Stimulated activated naive CD4-positive, alpha-beta T cell treated with Interleukin-2 at 50 U/mL for 16 hours (primary cell): ENCODE measurements at places on chromosomes 13 and 19.
A peak's percentile ranks its signal among the peaks of the same experiment; 100 is the strongest.

DNA sequence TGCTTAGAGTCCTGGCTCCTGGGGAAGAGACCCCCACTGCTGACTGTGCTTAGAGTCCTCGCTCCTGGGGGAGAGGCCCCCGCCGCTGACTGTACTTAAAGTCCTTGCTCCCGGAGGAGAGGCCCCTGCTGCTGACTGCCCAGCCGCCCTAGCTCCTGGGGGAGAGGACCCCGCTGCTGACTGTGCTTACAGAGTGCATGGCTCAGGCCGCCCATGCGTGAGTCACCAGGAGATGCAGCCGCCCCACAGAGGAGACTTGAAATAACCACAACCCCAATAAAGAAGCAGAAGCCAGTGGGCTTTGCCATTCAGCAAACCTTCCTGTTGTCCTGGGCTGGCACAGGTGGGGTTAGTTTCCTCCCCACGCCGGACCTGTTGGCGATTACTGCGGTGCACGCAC is 79.2 kb upstream of the C13orf46 start:
- no peak for DNase-seq

DNA sequence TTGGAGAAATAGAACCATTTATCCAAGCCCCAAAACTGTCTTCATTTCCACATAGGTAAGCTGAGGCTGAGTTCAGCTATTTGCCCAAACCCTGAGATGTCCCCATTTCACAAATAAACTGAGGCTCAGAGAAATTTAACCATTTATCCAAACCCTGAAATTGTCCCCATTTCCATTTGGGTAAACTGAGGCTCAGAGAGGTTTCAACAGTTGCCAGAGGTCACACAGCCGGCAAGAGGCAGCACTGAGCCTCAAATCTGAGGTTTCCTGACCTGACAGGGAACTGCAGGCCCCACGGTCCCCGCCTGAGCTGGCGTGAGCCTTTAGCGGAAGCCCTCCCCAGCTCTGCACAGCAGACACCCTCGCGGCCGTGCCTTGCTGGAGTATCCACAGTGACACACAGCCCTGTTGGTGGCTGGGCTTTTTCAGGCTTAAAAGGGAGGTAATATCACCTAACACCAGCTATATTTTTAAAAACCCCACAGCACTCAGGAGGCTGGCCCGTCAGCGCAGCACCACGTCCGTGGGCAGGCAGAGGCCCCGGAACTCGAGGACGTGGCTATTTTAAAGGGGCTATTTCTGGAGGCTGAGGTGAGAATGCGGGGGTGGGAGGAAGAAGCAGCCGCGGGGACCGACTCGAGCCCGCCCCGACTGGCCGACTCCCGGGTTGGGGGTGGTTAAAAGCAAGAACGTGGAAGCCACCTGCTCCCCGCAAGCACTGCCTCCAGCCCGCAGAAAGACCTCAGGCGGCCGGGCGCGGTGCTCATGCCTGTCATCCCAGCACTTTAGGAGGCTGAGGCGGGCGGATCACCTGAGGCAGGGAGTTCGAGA is 18.5 kb downstream of the PTPRS start:
- no peak for DNase-seq

DNA sequence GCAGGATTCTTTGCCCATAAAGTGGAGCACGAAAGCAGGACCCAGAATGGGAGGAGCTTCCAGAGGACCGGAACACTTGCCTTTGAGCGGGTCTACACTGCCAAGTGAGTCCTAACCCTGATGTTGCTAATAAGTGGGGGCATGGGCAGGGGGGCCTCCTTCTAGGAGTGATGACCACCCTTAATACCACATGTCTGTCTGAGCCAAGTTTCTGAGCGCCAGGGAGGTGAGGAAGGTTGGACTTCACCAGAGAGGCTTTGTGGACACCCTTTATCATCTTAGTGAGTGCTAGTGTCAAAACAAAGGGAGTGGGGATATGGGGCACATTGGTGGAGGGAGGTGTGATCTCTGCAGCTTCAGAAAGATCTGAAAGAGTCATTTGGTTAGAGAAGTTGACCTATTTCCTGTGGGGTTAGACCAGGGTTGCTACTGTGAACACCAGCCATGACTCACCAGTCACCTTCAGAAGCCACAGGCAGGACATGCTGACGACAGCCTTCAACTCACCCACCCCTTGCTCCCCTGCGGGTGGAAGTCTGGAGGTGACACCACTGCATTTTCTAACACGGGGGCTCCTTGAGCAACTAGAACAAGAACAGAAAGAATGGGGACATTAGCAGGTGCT is 8.8 kb downstream of the ALOX5AP start:
- peak; percentile 90 for DNase-seq

DNA sequence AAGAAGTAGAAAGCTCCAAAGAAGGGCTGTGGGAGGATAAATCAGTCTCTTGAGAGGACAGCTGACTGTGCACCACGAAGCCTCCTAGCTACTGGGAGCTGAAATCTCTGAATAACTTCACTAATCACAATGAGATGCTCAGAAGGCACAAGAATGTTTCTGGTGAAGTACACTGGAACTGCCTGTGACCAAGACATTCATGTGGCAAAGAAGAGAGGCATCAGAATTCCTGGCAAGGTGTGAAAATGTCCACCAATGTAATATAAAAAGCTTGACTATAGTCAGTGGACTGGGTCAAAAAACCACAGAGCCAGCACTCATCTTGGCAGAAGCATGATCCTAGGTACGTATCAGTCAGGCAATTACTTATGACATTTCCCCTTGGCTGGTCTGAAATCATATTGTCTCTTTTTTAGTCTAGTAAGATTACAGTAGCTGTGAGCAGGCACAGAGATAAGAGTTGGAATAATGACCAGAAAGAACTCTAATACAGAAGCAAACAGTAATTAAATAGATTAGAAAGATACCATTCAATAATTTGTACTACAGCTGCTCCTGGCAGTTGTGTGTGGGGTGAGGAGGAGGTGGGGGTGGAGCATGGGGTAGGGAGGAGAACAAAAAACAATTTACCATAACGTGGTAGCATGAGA is 434.7 kb downstream of the DIAPH3 start:
- no peak for DNase-seq

DNA sequence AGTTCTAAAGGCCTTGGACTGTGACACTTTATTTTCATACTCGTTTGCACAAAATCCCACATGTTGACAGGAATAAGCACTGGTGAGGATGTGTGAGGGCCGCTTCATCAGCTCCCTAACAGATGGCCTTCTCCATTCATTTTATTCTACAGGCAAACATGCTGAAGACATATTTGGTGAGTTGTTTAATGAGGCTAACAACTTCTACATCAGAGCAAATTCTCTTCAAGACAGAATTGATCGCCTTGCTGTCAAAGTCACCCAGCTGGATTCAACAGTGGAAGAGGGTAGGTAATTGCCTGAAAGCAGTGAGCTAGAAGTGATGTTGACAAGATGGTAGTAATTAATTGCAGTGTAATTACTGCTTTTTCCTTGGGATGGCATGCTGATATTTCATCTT is 95.7 kb downstream of the GPR12 start:
- no peak for DNase-seq

GRCh38 chr13:21100211-21100610 is 38.8 kb upstream of the LATS2 start:
- DNase-seq = no peak

DNA sequence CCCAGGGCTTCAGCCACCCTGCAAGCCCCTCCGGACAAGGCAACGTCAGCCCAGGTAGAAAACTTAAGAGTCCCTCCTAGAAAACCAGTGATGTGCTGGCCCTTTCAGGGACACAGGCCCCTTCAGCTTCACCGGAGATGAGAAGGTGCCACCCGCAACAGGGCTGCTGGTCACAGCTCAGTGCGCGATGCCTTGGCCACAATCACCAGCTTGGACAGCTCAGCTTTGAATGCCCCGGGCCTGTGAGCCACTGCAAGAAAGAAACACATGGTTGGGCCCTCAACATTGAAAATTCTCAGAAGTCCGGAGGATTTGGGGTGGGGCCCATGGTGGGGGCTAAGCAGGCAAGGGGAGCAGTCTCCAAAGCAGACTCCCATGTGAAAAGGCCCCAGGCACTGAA is 12.3 kb downstream of the MYDGF start:
- no peak for DNase-seq

GRCh38 chr19:18351544-18351943 is 11.1 kb downstream of the PGPEP1 start:
- DNase-seq = no peak

- DNase-seq = no peak
Measured at GRCh38 chr19:33399081-33399744, 25.7 kb downstream of the CEBPG start.

- DNase-seq = no peak
Measured at GRCh38 chr13:52925251-52925650, 76.8 kb upstream of the PCDH8 start.

DNA sequence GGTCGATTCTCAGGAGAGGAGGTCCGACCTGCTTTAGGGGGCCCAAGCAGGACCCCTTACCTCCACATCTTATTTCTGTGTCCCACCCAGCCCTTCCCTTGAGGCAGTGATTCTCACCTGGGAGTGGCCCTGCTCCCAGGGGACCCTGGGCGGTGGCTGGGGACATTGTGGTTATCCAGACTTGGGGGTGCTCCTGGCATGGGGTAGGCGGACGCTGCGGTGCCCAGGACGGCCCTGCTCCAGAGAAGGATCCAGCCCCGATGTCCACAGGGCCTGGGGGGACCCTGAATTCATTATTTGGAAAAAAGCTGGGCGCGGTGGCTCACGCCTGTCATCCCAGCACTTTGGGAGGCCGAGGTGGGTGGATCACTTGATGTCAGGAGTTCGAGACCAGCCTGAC is 84.4 kb downstream of the GADD45B start:
- DNase-seq = no peak

DNA sequence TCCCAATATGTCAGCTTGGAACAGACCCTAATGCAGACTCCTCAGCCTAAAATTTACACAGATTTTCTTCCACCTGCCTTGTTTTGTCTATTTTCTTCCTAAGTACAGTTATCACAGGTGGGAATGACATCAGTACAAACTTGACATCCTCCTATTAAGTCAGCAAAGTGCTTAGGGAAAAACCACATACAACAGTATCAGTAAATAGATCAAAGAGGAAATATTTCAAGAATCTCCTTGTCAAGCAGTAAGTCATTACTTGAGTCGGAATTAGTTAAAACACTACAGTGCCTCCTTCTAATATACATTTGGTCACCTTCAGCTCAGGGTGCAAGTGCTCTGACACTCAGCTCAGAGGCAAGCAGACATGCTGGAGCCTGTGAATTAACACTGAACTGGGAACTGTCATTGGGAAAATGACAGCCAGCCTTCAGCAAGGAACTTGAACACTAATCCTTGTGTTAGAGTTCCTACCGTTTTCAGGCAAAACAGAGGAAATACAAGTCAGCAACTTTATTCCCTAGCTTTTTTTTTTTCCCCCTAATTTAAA is 394.3 kb upstream of the HTR2A start:
- no peak for DNase-seq

DNA sequence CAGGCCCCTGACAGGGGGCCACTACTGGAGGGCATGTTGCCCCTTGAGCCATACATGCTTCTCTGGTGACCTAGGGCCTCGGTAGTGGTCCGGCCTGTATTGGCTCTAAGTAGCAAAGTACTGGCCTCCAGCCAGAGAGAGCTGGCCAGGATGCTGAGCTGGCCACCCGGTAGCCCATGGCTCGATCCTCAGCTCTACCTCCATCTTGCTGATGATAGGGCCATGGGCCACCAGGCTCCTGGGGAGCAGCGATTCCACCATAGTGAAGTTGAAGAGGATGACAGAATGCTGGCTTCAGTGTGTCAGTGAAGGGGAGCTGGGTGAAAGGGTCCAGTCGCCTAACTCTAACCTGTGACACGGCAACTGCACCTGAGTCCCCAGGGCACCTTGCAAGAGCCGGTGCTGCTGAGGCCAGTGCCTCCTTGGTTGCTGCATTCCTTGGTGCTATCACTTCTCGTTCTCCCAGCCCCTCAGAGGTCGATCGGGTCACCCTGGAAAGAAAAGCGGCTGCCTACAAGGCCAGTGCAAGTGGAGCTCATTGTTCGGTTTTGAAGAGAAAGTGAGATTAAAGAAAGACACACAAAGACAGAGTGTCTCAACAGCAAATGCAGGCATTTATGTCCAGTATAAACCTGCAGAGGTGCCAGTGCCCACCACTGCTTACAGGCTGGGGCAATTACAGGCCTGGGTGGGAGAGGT is 5.0 kb downstream of the FPR3 start:
- DNase-seq = no peak

DNA sequence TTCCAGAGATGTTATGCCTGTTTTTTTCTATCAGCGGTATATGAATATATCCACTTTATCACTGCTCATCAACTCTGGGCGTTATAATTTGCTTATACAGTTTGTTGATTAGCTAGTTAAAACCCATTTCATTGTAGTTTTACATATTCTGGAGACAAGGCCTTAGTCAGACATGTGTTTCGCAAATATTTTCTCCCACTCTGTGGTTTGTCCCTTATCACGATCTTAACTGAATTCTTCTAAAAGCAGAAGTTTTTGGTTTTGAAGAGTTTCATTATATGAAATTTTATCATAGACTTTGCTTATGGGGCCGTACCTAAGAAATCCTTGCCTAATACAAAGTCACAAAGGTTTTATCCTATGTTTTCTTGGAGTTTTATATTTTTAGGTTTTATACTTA is 84.6 kb downstream of the FRY start:
- no peak for DNase-seq

DNA sequence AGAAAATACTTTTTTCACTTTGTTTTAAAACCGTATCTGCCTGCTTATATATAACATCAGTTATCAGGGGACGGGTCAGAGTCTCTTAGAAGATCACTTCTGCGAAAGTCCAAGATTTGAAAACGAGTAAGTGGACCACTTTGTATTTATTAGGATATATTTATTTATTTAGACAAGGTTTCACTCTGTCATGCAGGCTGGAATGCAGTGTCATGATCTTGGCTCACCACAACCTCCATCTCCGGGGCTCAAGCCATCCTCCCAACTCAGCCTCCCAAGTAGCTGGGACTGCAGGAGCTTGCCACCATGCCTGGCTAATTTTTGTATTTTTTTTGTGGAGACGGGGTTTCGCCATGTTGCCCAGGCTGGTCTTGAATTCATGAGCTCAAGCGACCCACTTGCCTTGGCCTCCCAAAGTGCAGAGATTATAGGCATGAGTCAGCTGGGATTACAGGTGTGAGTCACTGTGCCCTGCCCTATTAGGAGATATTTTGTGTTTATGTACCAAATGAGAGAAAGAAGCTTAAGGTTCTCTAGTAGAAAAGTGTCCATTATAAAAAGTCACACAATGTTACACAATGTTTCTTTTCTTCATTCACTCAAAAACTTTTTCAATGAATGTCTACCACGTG is 39.5 kb downstream of the RASL11A start:
- DNase-seq = no peak

DNA sequence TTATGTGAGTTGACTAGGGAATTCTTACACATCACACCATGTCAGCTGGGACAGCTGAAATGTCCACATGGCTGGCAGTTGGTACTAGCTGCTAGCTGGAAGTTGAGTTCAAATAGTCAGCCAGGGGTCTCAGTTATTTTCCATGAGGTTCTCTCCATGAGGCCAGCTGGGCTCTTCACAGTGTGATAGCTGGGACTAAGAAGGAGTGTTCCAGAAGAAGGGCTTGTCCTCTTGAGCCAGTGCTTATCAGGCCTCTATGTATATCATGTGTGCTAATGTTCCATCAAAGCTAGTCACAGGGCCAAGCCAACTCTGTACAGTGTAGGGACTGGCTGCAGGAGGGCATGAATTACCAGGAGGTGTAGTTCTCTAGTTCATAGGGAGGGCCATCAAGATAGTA is 11.8 kb downstream of the USPL1 start:
- DNase-seq = no peak
